ENCODE measurements at places on chromosomes 6 and 20.

- DNase-seq, result peak; percentile 29
Measured at GRCh38 chr20:59063358-59064213, 21.0 kb upstream of the PRELID3B start.

DNA sequence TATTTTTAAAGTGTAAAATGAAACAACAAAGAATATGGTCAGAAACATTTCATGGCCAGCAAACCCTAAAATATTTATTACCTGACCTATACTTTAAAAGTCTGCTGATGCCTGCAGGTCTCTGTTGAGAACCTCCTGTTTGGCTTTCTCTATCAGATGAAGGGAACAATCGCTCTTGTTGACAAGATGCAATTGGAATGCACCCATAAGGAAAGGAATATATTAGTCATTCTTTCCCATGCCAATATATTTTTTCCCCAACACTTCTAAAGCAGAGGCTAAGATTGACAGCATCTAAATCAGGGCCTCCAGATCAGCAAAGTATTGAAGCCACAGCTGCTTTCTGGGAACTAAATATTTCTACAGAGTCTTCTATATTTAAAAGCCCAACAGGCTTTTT lies 897.8 kb downstream of the EPHA7 start:
- no peak for DNase-seq

GRCh38 chr20:62743777-62744317 lies 35.2 kb downstream of the NTSR1 start:
- no peak for DNase-seq

DNA sequence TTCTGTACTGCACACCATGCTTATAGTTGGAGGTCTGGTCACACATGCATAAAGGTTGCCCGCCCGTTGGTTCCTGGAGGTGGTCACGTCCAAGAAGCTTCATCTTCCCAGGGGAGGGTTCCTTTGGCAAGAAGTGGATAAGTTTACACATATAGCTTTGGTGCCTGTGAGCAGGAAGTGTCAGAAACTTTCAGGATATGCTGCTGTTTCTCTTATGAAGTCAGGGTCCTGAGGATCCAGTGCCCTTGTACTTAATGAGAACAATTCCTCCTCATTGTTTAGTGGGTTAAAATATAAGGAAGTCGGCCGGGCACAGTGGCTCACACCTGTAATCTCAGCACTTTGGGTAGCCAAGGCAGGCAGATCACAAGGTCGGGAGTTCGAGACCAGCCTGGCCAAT lies 115.5 kb upstream of the DUSP22 start:
- DNase-seq, result no peak

GRCh38 chr20:1920252-1920651 lies 25.0 kb downstream of the SIRPA start:
- DNase-seq, result no peak

DNA sequence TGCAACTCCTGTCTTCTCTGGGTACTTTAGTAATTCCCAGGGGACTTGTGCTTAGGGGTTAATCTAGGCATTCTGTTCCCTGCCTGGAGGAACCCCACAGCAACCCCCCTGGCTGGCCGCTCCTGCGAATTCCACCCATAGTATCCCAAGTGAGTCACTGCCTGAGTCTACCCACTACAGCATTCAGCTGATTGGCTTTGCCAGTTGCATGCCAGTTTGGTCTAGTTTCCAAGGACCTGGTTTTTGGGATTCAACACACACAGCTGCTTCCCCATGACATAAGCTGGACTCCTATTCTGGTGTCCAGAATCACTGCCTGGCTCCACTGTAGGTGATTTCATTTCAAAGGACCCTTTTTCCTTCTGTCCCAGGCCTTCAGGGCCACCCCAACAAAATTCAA lies 40.3 kb downstream of the PLCG1 start:
- no peak for DNase-seq

All from NCI-H2081 (cell line).